ENCODE measurements at places on chromosomes 6 and 20.
A peak's percentile ranks its signal among the peaks of the same experiment; 100 is the strongest.

GRCh38 chr6:84560436-84561390 lies 203.7 kb downstream of the TBX18 start:
- DNase-seq, result no peak

DNA sequence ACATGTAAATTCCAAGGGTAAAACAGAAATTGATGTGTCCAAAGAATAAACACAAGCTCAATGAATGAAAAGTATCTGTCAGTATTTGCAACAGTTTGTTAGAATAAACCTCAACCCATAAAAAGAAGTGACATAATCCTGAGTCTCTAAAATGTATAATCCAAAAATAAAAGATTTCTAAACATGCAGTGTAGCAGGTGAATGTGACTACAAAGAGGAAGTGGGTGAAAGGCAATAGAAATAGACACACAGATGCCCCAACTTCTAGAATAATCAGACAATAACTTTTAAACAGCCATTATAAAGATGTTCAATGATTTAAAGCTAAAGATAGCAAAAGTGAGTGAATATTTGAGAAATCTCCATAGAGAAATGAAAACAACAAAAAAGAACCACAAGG lies 1009.2 kb upstream of the GJE1 start:
- DNase-seq, result no peak

DNA sequence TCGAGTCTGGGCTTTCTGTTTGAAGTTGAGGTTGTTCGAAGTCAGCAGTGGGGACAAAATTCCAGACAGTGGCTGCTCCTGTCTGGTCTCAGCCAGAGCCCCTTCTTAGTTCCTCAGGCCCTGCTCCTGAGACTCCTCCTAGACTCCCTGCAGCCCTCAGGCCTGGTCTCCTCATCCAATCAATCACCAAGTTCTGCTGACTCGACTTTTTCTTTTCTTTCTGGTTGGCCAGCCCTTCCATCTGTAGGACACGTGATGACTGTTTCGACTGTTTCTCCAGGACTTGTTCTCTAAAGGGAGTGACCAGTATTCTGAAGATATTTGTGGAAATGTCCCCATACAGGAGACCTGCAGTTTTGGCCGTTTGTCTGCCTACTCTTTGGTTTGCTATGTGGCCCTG lies 19.5 kb downstream of the PPP1R3G start:
- DNase-seq, result no peak

GRCh38 chr6:108707328-108707976 lies 140.8 kb upstream of the ARMC2 start:
- no peak for DNase-seq

DNA sequence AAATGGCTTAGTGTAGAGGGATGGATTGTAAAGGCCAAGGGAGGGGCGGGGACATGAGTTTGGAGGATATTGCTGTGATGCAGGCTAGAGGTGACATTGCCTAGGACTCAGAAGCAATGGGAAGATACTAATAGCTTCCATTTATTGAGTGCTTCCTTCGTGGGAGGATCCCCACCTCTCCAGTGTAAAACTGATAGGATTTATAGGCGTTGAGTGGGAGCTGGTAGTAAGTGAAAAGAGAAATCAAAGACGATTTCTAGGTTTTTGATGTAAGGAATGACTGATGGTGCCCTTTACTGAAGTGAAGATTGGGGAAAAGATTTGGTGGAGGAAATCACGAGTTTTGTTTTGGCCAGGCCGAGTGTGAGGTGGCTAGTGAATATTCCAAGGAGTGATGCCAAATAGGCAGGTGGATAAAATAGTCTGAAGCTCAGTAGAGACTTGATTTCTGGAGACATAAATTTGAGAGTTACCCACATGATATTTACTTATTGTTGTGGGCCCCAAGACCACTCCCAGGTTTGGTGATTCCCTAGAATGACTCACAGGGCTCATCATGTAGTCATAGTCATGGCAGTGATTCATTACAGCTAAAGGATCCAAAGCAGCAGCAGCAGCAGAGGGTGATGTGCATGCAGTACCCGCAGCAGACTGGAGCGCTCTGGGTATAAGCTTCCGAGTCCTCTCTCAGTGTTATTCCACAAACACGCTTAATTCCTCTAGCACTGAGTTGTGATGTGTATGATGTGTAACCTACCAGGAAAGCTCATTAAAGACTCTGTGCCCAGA lies 10.2 kb downstream of the RPRD1B start:
- no peak for DNase-seq

DNA sequence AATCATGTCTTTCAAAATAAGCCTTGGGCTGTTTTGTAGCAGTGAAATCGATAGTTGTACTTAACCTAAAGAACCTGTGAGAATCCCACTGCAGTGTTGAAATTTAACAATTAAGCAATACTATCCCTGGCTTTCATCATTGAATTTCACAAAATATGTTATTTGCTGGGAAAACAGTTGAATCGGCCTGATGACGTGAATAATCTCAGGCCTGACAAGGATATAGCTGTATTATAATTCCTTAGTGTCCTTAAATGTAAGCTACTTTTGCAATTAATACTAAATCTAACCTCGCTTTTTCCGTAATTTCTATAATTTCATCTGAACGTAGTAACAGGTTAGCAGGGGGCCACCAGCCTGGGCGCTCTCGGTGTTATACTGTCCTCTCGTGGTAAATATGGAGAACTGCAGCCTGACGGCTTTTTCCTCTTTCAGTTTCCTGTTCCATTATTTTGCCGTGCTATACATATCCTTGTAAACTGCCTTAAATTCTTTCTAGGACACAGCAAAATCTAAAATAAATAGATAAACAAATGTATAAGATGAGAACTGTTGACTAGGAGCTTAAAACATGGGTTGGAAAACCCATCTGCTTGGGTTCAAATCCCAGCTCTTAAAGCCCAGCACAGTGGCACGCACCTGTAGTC lies 24.0 kb downstream of the MTFR2 start:
- DNase-seq, result peak; percentile 77

DNA sequence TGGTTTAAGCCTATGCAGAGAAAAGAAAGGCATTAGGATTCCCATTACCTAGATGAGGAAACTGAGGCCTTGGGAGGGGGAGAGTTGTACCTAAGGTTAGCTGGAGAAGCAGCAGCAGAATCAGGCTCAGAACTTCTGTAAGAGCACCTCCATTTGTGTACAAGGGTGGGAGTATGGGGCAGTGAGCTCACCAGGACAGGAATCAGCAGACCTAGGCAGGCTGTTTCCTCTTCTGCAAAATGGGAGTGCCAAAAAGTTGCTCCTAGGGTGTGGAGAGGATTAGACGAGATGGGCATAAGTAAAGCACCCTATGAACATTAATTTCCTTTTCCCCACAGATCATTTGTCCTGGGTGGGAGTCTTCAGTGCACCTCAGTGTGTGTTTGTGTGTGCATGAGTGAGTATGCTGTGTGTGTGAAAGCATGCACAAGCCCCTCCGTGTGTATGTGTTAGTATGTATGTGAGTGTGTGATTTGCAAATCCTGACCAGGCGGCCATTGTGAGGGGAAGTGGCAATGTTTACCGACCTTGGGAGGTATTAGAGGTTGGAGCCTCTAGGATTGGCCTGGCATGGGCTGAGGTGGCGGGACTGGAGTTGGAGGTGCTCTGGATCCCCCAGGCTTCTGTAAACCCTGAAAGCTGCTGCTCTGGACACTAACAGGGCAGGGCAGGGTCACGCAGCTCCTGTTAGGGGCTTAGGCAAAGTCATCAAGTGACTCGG lies 78.8 kb downstream of the VEGFA start:
- DNase-seq, result no peak

DNA sequence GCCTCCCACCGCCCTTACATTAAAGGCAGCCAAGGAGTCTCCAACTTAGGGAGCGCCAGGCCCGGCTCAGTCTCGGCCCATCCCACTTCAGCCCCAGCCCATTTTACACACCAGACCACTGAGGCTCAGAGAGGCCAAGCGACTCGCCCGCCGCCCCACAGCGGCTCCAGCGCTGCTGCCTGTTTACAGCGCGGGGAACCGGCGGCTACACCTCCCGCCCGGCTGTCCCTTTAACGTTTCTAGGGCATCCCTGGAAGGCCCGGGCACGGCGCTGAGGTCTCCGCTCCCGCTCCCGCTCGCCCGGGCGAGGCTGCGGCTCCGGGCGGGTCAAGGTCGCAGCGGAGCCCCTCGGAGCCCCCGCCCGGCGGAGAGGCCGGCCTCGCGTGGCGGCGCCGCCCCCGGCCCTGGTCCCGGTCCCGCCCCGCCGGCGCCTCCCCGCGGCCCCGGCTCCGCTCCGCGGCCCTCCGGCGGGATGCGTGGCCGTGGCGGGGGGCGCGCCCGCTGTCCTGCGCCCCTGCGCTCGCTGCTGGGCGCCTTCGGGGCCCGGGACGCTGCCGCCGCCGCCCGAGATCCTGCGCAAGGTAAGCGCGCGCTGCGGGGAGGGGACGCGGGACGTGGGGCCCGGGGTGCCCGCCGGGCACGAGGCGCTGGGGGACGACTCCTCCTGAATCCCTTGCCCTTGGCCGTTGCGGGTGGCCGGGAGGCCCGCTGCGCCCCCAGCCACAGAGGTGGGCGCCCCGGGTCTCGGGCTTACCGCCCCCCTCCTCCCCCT lies 27.1 kb upstream of the PHACTR3 start:
- DNase-seq, result no peak

DNA sequence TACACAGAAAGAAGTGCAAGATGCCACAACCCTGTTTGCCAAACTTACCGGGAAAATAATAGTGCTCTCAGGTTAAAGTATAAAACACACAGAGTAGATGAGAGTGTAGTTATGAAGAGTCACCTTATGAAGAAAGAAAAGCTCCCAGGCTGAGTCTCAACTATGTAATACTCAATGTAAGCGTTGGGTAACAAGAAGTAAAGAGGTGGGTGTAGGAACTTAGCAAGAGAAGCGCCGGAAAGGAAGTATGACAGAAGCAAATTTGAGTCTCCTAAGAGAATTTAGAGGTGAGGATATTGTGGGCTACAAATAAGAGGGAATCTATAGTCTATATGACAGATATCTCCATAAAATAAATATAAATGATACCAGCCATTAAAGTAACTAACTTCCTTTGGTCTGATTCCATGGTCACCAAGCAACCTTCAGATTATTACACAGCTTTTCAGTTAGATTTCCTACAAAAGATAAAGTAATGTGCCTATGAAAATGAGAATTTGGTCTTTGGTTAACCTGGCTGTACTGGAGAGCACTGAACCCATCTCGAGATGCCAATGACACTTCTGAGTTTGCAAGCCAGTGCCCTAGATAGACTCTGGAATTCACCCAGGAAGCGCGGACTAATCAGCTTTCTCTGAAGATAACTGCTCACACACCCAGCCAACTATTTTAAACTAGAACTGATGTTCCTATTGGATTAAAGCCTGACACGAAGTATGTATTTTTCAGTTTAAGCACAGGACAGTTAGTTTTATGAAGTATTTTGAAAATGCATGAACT lies 1.8 kb downstream of the TUBE1 start:
- DNase-seq, result no peak

- DNase-seq, result no peak
Observed at GRCh38 chr6:115830895-115831294, 229.8 kb downstream of the FRK start.

DNA sequence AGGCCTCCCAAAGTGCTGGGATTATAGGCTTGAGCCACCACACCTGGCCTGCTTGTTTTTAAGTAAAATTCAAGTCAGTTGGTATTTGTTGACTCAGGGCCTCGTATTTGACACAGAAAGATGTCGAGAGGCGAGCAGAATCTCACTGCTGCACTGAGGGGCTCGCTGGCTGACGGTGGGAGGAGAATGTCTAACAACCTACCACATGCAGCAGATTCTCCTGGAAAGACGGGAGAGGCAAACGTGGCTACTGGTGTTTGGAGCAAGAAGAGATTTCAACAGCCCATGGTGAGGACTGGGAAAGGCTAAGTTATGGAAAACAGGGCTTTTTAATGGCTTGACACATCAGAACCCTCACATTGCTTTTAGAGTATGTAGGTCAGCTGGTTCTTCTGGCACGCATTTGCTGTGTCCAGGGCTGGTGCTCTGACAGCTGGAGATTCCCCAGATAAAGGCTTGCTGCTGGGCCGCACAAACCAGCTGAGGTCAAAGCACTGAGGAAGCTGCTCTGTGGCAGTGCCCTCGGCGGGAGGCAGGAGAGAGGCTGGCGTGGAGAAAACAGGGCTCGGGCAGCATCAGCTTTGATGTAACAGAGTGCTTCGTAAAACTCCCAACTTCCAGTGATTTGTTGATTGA lies 84.2 kb upstream of the FRMD1 start:
- no peak for DNase-seq

- DNase-seq, result no peak
Observed at GRCh38 chr6:169937389-169938261, 186.2 kb downstream of the ERMARD start.

DNA sequence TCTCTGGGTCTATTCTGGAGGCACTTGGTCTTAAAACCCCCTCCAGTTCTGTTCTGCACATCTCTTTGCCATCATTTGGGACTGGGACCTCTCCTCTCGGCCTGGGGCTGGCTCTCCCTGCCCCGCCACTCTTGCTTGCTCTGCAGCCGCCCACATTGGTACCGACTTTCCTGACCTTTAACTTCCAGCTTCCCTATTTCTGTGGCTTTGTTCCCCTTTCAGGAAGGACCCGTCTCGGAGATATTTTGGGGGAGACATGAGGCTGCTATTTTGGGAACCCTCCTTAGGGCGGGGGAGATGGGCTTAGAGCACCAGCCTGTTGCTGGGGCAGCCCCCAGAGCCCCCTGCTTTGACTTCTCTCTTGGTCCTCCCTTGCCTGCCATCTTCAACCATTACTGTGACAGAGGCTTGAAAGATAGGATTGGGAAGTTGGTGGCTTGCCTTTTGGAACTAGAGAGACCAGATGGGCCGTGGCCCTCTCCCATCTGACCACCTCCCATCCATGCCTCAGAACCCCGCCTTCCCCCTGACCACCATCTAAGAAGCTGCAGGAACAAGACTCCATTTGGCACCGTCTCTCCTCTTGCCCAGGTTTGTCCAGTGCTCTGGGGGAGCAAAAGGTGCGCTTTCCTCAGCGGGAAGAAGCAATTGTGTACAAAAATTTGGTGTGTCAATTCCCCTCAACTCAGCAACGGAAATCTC lies 914 bp downstream of the TREM2 start:
- DNase-seq, result no peak

GRCh38 chr6:168208854-168209253 lies 110.7 kb downstream of the DACT2 start:
- no peak for DNase-seq

DNA sequence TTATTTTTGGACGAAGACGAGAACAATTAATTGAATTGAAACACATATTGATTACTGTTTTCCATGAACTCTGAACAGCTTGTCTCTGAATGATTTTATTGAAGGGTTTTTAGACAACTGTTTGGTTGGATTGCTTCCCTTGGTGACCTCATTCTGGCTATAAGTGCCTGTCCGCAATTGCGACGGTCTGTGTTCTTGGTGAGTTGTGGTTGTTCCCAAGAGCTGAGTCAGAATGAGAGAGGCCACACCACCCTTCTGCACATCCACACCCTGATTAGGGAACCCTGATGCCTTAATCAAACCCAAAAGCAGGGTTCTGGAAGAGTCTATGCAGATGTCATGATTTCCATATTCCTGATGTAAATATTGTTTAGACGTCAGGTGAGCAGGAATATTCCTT lies 747.0 kb downstream of the PTPRT start:
- no peak for DNase-seq

DNA sequence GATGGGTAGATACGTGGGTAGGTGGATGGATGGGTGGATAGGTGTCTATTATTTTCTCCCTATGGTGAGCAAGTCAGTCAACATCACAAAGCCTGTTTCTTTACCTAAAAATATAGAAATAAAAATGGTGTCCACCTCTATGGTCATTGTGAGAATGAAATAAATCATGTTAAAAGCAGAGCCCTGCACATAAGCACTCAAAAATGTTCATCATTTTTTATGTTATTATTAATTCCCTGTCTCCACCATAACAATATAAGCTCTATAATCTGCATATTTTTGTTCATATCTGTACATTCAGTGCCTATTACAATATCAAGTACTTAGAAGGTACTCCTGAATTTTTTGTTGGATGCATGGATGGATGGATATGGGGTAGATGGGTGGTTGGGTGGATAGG lies 177.6 kb downstream of the ZMYND8 start:
- DNase-seq, result no peak

Measured in hematopoietic multipotent progenitor cell (in vitro differentiated cells).